HT-29 (cell line): ENCODE measurements at places on chromosomes 12 and 14. TPM values are rescaled to one million over a fixed set of nuclear protein-coding genes. Genes with fewer than 3 reads are reported as not detected.

DNA sequence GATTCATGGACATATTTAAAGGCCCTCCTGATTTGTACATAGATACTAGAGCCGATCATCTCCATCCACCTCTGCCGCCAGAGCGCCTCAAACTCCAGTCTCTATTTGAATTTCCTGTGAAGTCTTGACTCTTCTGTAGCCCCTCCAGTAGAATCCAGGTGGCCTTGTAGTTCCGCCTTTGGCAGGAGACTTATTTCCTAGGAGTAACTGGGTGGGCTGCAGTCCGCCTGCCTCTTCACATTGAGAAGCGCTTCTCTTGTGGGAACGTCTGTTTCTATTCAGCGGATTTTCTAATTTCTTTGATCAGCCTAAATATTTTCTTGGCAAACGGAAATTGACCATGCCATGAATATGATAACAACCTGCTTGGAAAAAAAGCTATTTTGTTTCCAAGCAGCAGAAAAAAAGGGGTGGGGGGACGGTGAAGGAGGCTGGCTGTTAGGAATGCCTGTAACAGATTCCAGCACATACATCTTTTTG is 9.0 kb upstream of the SIX1 start:
- no peak for DNase-seq

DNA sequence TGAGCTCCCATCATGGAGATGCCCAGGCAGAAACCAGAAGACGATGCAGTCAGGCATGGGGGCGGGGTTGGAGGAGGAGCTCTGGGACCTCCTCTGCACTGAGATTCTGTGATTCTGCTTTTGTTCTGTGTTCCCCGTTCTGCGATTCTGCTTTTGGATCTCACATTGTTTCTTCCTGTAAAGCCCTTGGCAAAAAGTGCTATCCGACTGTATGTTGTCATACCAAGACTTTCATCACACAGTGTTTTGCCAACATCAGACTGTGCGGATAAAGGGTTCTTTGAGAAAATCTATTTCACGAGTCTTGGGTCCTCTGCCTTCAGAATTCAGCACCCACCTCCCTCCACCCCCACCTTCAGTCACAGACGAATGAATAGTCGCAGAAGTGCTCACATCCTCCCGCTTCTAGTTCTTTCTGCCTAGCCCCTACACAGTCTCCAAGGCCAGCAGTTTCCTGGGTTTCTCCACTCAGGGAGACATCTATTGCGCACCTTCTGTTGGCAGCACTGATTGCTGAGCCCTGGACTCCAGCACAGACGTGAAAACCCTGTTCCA is 24.7 kb upstream of the PWP1 start:
- no peak for DNase-seq

DNA sequence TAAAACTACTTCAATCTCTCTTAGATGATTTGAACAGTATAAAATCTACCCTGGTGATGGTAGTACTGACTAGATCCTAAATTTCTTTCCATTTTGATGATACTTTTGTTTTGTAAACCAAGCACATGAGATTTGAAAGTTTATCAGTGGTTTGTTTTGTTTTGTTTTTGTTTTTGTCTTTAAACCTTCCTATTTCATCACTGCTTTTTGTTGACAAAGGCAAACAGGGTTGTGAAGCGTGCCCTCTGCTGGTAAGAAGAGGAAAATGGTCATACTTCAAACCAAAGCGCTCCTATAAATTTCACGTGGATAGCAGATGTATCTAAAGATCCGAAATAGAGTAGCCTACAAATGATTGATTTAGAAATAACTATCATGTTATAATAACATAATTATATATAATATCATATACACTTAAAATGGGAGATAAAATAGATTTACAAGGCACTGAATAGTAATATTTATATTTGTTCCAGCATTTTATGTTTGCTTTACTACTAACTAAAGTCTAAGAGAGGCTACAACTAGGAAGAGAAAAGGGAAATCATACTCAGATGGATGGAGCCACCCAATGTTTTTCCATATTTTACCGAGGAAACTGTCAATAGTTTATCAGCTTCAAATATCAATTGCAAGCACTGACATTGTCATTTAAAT is 254.0 kb upstream of the USP15 start:
- DNase-seq: peak; percentile 54

DNA sequence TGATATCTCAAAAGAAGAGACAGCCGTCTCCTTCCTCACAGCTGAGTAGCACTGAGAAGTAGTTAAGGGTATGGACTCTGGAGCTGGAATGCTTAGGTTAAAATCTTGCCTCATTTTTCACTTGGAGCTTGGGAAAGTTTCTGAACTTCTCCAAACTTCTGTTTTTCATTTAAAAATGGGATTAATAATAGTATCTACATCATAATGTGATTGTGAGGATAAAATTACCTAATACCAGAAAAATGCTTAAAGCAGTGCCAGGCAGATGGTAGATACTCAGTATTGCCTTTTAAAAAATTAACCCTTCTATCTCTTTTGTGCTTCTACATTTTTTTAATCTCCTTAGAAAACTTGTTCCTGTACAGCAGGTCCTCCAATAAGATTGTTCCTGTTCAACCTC is 63.1 kb downstream of the A2M start:
- no peak for DNase-seq

DNA sequence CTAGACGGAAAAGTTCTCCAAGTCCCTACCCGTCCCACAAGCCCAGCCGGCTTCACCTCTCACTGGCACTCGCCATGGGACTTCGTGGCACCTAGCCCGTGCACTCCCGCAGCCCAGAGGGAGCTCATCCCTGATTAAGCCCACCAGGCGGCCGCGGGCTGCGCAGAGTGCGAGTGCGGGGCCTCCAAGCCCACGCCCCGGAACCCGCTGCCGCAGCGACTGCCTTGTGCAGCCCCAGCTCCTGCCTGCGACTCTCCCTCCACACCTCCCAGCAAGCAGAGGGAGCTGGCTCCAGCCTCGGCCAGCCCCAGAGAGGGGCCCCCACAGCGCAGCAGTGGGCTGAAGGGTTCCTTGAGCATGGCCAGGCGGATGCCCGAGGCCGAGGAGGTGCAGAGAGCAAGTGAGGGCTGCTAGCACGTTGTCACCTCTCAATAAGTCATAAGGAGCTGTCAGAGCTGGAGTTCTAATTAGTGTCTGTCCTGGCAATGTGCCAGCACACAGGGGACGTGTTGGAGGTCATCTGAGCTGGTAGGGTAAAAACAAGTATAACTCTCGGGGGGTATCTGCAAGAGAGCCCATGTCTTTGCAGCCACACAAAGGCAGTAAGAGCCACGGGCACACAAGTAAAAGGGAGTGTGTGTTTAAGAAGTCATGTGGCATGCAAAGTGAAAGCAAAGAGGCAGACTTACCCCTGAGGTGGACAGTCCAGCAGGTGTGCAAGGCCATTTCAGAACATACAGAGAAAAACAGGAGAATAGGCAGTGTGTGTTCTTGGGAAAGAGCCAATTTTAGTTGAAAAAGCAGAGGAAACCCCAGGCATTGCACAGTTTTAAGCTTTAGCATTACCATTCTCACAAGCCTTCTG is 27.1 kb upstream of the TMTC2 start:
- no peak for DNase-seq

GRCh38 chr12:70165450-70165849 is 77.8 kb upstream of the CNOT2 start:
- no peak for DNase-seq

DNA sequence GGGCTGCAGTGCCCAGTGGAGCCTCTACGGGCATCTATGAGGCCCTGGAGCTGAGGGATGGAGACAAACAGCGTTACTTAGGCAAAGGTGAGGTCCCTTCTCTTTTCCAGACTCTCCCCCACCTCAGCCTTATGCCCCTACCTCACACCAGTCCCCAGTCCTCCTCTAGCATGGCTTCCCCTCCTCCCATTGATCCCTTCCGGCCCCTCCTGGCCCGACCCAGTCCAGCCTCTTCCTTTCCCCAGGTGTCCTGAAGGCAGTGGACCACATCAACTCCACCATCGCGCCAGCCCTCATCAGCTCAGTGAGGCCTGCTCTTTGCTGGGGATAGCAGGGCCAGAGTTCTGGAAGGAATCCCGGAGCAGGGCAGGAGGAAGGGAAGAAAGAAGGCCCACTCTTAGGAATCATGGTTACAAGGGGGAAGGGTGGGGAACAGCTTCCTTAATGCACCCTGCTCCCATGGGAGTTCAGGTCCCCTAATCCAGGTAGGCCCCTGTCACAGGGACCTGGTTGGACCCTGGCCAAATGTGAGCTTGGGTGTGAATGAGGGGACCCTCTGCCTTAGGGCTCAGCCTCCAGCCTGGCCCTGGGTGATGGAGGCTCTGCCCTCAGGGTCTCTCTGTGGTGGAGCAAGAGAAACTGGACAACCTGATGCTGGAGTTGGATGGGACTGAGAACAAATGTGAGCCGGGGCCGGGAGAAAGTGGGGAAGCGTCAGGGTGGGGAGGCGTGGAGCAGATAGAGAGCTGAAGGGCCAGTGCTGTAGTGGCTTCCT is 2.2 kb downstream of the ENO2 start:
- DNase-seq: no peak

DNA sequence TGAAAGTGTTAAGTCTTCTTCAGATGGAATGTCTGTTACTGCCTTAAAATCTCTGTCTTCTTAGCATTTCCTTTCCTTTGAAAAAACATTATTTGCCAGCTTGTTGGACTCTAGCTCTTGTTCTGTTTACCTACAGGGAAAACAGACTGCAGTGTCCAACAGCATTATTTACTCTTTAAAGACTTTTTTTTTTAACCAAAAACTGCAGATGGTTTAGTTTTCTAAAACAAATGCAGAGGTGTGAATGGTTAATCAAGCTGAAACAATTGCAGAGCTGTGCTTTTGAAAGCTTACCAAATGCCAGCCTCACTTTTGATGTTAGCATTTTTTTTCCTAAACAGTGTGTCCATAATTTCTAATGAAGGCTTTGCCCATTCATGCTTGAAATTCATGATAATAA is 323.3 kb downstream of the TMEM117 start:
- no peak for DNase-seq

GRCh38 chr14:64891839-64892375 is 12.2 kb upstream of the SPTB start:
- DNase-seq: peak; percentile 73

- DNase-seq: no peak
Observed at GRCh38 chr12:10354502-10354901, 35.3 kb downstream of the KLRK1 start.

- no peak for DNase-seq
Observed at GRCh38 chr12:22282283-22282682, 52.2 kb downstream of the ST8SIA1 start.

DNA sequence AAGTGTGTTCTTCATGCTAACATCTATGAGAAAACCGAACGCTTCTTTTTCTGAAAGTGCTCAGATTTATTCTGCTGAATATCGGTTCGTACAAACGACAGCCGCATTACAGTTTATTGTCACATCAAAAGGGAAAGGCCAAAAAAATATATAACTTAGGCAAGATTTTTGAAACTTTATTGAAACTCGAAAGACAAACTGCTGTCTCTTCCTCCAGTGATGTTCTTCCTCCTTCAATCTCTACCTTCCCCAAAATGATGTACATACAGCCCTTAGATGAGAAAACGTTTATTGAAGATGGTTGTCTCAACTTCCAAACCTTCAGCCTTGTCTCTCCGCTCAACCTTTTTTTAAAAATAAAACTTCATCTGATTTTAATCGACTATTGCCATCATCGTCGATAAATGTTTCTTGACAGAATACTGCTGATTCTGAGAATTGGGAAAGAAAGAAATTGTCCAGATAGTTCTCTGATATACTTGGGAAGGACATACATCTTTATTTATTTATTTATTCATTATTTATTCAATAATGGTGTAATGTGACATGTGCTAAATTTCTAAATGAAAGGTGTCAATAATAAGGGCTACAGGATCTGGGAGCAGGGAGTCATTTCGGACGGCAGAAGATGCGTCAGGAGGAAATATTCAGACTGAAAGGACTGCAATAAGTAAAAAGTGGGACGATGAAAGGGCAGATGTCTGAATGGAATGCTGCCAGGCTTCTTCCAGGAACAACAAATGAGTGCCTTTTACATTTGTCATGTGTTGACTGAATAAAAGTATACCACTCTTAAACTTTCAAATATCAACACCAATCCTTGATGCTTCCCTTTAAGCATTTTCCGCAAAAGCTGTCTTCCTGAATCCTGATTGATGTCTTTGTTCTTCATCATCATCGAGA is 817 bp upstream of the MDM1 start:
- DNase-seq: no peak

DNA sequence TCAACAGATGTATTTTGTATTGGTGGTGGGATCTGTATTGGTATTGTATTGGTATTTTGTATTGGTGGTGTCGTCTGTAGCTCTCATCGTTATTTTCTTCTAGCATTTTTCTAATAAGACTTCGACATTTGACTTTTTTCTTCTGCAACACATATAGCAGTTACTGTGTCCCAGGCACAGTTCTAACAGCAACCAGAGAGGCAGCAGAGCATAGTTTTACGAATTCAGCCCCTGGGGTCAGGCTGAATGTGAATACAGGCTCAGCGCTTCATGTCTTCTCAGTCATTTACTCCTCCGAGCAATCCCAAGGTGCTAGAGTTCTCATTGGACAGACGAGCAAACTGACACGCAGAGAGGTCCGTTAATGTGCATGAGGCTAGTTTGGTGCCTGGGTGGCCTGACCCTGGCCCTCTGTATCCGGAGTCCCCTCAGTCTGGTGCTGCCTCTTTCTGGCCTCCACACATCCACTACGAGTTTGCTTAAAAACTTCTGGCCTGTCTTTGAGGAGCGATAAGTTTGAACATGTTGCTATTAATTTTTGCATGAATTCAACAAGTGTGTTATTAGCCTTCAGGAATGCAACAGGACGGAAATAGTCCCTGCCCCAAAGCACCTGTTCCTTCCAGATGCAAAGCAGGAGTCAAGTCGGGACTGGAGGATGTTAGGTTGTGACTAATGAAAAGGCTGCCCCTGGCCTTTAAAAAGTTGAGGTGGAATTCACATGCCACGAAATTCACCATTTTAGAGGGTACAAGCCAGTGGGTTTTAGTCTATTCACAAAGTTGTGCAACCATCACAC is 87.0 kb downstream of the GLT1D1 start:
- no peak for DNase-seq

DNA sequence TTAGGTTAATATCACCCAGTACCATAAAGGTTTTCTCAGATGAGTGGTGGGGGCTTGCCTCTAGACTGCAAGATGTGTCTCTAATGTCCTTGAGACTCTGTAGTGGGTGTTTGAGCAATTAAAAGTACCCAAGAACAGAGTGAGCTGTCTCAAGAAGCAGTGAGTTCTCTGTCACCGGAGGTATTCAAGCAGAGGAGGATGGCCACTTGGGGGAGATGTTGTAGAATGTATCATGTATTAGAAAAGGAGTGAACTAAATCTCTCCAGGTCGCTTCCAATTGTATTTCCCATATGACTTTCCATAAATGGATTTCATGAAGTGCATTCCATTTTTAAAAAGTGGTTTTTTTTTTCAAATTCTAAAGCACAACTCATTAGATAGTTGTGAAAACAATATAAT is 35.0 kb downstream of the SLC17A8 start:
- peak; percentile 50 for DNase-seq

Gene AQP6
- 1.8 and 2.0 TPM in 2 replicates for total RNA-seq

Gene PRICKLE1
- total RNA-seq: 0.76 and 1.6 TPM in 2 replicates

Gene CAPZA3
- total RNA-seq: not detected in 2 replicates

Gene LMNTD1
- total RNA-seq: not detected in 2 replicates

Gene MIS18BP1
- total RNA-seq: 8.0 and 13.4 TPM in 2 replicates

Gene RIN3
- not detected in 2 replicates for total RNA-seq
